ENCODE measurements at places on chromosomes 2 and 18.

- no peak for DNase-seq
These were observed 3.5 kb upstream of the EMILIN1 start for GRCh38 chr2:27074738-27075565.

GRCh38 chr2:207144173-207144785 is 21.5 kb downstream of the KLF7 start:
- DNase-seq, result no peak

GRCh38 chr2:113910110-113910717 is 20.3 kb downstream of the ACTR3 start:
- DNase-seq, result no peak

DNA sequence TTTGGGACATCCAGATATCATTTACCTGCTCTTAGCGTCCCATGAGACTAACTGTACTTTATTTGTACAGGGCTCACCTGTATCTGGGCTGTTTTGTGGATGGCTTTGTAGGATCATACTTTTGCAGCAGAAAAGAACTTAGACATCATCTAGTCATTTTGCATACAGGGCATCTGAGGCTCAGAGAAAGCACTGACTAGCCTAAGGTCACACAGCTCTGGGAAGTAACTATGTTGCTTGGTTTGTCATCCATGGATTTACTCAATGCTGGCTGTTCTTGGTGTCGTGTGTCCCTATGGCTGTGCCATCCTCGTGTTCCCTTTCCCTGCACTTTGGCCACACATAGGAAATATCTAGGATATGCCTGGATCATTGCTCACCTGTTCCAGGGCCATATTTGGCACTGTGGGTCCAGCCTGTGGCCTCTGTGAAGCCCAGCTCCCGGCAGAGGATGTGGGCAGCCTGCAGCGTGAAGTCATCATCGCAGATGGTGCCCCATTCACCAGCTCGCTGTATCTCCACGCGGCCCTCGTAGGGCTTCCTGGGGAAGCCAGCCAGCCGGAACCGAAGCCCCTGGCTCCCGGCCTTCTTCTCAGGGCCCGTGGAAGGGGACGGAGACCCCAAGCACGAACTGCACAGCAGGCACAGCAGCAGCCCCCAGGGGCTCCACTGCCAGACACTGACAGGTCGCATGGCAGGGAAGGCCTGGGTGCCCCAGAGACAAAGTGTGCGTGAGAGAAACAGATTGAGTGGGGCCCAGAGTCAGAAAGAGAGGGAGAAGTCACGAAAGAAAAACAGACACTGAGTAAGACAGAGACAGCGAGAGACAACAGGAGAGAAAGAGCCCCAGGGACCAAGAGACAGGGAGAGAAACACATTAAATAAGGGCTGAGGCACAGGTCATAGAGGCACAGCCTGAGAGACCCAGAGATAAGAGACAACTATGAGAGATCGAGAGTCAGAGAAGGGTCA is 1.5 kb downstream of the LOXL3 start:
- no peak for DNase-seq

DNA sequence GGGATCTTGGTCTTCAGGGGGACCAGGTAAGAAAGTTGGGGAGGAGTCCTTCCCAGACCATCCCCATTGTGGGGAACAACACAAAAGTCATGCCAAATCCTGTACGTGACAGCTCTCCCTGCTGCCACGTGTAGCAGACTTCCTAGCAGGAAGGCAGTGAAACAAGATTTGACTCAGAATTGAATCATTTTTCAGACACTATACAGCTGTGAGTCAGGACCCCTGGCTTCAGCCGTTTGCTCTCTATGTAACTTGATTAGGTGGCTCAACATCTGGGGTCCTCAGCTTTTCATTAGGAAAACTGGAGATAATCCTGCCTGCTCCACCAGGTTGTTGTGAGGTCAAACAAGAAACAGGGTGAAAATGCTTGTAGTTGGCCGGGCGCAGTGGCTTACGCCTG is 32.9 kb upstream of the PDCL3 start:
- no peak for DNase-seq

DNA sequence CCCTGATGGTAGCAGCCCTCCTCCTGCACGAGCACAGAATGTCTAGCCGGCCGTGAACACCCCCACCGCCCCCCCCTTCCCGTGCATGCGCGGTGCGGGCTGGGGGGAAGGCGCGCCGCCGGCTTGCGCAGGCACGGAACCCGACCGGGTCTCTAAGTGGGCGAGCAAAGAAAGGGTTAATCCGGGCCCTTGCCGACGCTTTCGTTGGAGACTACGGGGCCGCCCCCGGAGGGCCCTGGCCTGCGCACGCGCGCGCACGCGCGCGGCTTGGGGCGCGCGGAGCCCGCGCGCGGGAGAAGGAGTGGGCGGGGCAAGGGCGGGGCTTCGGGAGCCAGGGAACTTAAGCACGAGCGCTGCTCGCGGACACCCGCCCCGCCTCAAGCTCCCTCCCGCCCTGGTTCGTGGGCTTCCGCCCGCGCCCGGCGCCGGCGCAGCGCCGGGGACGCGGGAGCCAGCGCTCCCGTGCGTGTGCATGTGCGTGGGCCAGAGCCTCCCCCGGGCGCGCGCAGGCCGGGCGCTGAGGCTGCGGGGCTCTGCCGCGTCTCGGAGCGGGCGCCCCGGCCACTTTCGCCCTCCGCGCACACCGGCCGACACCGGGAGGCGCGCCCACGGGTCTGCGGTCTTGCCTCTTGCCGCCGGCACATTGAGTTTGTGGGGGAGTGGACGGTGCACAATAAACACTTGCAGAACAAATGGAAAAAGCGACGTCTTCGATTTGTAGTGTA is 617 bp upstream of the ZBTB14 start:
- DNase-seq, result peak; percentile 79

- no peak for DNase-seq
These were observed 69.0 kb downstream of the CPO start for GRCh38 chr2:207008105-207008990.

DNA sequence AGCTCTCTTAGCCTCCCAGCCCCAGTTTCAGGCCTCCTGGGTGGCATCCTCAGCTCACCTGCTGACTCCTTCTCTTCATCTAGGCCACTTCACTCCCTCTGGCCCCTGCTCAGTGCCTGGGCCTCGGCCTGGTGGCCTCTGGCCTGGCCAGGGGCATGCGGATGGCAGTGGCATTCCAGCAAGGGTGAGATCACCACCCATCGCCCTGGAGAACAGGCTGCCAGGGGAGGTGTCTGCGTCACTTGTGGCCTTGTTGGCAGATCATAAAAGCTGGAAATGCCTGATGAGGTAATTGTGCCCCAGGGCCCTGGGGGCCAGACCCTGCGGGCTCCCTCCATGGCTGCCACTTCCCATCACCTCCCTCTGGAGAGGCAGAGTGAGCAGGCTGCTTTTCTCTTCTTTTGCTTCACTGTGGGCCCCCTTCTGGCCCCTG is 72.5 kb upstream of the SMAD2 start:
- DNase-seq, result no peak

- DNase-seq, result no peak
These were observed 717.2 kb downstream of the RNF144A start for GRCh38 chr2:7634409-7634808.

GRCh38 chr18:62894681-62895390 is 179.5 kb downstream of the PHLPP1 start:
- DNase-seq, result no peak

- no peak for DNase-seq
These were observed 1186.2 kb upstream of the FAM98A start for GRCh38 chr2:34785206-34785785.

DNA sequence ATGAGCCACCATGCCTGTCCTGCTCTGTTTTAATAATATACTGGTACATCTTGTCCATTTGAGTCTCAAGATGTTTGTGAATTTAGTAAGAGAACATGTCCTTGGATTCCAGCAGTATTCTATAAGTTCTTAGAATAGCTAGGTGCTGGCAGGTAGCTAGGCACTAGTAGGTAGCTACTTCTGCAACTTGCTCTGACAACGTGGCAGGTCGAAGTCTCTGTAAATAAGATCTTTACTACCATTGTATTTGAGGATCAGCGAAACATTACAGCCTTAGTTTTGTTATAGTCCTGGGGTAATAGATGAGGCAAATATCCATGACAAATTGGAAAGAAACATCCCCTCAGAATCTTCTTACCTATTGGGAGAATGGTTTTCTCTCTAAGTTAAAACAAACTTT is 14.2 kb upstream of the PRELID3A start:
- no peak for DNase-seq

GRCh38 chr2:66587216-66587615 is 152.3 kb downstream of the MEIS1 start:
- no peak for DNase-seq

DNA sequence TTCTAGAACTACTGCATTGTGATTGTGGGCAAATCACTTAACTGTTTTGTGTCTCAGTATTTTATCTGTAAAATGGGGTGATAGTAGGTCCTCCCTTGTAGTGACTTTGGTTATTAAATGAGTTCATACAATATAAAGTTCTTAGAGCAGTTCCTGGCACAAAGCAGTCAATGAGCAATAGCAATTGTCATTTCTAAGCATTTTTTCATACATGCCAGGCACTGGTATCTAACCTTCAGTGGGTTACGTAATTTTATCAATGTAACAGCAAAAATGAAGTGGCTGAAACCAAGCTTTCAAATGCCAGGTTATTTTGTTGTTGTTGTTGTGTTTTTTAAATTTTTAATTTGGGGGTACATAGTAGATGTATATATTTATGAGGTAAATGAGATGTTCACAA is 401.9 kb downstream of the MEIS1 start:
- no peak for DNase-seq

GRCh38 chr2:97726261-97727064 is 13.1 kb downstream of the ZAP70 start:
- DNase-seq, result no peak

DNA sequence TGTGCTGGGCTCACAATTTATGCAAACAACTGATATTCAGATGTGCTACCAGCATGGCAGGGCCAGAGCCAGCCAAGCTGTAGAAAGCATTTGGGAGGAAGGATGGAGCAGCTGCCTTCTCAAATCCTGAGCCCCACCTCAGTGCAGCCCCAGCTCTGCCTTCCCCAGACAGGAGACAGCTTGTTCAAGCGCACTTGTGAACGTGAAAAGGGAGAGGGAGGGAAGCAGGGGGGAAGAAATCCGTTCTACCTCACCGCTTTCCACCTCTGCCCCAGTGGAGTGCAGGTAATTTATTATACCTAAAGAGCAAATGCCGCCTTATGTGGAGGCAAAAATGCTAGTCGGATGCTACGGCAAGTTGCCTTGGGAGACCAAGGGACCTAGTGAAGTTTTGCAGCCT is 66.0 kb upstream of the SLC14A2 start:
- no peak for DNase-seq

DNA sequence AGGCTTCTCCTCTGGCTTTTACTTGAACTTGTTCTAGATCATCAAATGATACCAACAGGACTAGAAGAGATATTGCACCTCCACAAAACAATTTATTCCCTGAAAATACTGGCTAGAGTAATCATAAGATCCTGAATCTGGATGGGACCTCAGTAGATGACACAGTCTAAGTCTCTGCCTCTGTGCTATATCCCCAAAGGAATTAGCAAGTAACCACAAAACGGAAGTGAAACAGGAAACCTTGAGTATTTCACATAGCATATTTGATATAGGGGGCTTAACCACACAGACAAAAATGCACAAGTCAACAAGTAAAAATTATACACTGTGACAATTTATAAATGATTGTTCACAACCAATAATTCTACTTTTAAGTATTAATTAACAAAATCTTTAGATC is 456.9 kb upstream of the TNP1 start:
- no peak for DNase-seq

- DNase-seq, result no peak
These were observed 20.8 kb upstream of the CIDEA start for GRCh38 chr18:12233378-12233777.

DNA sequence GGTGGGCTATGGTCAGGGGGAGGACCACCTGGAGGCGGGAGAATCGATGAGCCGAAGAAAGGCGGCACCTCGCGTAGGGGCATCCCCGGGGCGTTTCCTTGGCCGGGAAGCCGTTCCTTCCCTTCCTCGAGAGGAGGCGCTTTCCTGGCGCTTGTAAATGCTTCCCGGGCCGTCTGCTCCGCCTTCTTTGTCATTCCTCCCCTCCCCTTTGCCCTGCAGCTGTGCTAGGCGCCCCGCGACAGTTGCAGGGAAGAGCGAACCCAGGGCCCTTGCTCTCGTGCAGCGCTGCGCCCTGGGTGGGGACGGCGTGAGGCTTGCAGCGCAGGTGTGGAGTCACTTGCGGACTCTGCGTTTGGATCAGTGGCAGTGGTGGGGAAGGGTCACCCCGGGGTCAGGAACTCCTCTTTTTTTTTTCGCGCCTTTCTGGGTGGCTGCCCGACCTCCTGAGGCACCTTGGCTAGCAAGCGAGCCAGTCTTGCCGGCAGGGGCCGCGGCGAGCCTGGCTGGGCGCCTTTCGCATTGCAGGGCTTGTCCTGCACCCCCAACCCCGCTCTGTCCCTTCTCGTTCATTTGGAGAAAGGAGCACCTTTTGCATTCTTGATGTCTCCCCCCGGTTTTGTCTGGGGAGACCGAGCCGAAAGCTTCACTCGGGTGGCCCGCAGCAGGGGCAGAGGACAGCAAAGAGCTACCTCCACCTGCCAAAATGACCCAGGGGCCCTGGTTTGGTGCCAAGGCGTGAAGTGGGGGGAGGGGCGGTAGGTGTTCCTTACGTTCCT is 858 bp downstream of the KCNS3 start:
- DNase-seq, result no peak

- no peak for DNase-seq
These were observed 108.7 kb upstream of the RAB6C start for GRCh38 chr2:129870685-129871241.

DNA sequence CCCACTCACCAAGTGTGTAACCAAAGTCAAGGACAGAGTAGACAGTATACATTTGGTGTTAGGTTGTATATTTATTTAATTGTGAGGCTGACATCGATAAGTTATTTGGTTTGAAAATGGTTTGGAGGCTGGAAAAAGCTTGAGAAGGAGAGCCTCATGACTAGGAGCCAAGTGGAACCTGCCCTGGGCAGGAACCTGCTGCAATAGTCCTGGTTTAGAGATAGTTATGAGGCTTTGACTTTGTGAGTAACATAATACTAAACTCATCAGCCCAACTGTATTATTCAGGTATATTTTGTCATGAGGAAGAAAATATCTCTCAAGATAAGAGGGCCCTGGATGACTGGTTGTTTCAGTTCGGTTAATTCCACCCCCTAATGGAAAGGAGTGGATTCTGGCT is 234.3 kb upstream of the CYRIA start:
- no peak for DNase-seq

GRCh38 chr2:68099260-68099659 is 36.5 kb upstream of the C1D start:
- no peak for DNase-seq

DNA sequence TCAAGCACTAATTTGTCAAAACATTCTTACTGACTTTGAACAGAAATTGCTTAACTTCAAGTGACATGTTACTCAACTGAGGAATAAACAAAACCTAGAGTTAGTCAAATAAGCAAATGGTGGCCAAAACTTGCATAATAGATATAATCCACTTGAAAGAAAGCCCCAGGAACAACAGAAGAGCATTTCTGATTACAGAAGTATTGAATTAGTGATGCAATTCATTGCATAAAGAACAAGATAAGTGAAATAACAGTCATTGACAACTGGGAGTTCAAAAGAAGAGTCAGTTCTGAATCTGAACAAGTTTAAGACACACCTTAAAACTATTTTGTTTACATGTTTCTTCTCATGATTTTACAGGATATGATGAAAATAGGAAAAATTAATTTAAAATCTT is 30.8 kb downstream of the COBLL1 start:
- DNase-seq, result no peak
